ENCODE measurements at places on chromosomes 13 and 19.

- no peak for DNase-seq
These were observed 6.5 kb downstream of the EPSTI1 start for GRCh38 chr13:42985312-42986175.

DNA sequence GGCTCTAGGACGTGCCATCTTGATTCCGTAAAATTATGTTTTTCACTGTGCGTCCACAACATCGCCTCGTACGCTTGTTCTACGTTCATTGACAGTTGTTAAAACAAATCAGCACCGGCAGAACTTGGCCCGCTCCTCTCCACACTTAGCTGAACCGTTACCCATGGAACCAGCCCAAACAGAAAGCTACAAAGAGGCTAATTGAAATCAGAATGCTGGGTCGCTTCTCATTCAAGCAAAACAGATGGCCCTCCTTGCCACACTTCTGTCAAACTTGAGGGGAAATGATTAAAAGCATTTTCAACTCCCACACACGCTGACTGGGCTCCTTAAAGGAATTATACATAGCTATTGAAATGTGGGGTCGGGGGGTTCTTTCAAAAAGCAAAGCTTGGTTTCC, 71.6 kb downstream of the TM9SF2 start:
- DNase-seq, result no peak

DNA sequence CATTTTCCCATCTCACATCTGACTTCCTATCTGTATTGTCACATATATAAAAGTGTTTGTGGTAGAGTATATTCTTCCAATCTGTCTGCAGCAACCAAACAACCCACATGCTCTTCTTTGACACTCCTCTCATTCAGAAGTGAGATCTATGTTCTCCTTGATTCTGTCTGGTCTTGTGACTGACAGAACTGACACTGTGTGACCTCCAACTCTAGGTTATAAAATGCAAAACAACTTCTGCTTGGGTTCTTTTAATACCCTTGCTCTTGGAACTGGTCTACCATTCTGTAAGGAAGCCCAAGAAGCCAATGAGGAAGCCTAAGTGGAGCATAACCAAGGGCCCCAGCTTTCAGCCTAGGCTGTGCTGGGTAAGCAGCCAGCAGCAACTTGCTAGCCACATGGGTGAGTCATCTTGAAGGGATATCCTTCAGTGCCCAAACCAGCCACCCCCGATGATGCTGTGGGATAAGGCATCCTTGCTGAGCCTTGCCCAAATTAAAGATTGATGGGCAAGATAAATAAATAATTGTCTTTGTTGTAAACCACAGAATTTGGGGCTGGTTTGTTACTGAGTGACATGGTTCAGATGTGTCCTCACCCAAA, 18.4 kb upstream of the ITM2B start:
- no peak for DNase-seq

- no peak for DNase-seq
These were observed 16.1 kb upstream of the SACS start for GRCh38 chr13:23449398-23450162.

DNA sequence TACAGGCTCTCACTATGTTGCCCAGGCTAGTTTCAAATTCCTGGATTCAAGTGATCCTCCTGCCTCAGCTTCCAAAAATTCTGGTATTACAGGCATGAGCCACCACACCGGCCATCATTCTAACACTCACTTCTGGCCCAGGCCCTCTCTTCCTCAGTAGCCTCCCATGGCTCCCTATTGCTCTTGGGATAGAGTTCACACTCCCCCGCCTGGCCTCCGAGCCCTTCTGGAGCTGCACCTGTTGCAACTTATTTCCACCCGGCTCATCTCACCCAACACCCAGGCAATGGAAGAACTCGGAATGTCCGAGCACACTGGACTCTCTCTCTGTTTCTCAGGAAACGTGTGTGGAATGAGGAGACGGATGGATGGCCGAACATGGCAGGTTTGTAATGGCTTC, 9.0 kb upstream of the SBK3 start:
- DNase-seq, result no peak

- DNase-seq, result no peak
These were observed 74.3 kb downstream of the SLC25A15 start for GRCh38 chr13:40863723-40864122.

Measured in femur (tissue), 1 donor.